Stomach (tissue), 19 donors: ENCODE measurements at places on chromosomes 5 and 9.

DNA sequence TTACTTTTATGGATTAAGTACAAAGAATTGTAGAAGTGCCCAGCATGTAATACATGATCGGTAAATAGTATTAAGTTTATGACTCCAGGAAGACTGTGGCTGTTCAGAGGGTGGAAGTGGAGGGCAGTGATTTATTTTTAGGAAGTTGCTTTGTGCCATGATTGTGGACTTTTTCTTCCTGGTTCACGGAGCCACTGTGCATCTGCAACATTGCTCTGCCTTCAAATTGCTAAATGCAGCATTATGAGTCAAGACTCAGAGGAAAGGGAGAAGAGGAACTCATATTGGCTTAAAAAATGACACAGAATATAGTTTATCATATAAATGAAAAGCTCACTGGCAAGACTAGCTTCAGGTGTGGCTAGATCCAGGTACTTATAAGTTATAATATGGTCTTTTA lies 301.5 kb downstream of the KCTD16 start:
- no peak for DNase-seq

GRCh38 chr5:10457682-10458574 lies 16.2 kb downstream of the ROPN1L start:
- DNase-seq, result peak; percentile 70

- no peak for DNase-seq
Observed at GRCh38 chr5:114678778-114679177, 316.9 kb downstream of the KCNN2 start.

- peak; percentile 67 for DNase-seq
Observed at GRCh38 chr9:121698627-121699570, 47.5 kb downstream of the DAB2IP start.

DNA sequence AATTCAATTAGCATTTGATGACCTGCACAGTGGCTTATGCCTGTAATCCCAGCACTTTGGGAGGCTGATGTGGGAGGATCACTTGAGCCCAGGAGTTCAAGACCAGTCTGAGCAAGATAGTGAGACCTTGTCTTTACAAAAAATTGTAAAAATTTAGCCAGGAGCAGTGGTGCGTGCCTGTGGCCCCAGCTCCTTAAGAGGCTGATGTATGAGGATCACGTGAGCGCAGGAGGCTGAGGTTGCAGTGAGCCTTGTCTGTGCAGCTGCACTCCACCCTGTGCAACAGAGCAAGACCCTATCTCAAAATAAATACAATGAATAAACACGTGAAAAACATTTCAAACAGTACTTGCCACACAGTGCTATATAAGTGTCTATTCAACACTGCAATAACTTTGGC lies 4.2 kb downstream of the ABCA1 start:
- DNase-seq, result no peak

DNA sequence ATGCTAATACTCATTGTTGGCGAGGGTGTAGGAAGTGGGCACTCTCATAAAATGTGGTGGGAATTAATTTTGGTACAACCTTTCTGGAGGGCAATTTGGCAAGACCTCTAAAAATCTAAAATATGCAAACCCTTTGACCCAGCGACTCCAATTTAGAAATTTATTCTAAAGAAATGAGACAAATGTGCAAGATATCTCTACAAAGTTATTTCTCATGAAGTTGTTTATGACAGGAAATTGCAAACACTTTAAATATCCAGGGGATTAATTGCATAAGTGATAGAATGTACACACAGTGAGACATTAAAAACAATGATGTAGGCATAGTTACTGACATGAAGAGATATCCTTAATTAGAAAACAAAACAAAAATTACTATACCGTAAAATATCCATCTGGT lies 246.3 kb upstream of the MAP3K1 start:
- DNase-seq, result no peak

- no peak for DNase-seq
Observed at GRCh38 chr9:130443840-130444492, 795 bp upstream of the ASS1 start.

DNA sequence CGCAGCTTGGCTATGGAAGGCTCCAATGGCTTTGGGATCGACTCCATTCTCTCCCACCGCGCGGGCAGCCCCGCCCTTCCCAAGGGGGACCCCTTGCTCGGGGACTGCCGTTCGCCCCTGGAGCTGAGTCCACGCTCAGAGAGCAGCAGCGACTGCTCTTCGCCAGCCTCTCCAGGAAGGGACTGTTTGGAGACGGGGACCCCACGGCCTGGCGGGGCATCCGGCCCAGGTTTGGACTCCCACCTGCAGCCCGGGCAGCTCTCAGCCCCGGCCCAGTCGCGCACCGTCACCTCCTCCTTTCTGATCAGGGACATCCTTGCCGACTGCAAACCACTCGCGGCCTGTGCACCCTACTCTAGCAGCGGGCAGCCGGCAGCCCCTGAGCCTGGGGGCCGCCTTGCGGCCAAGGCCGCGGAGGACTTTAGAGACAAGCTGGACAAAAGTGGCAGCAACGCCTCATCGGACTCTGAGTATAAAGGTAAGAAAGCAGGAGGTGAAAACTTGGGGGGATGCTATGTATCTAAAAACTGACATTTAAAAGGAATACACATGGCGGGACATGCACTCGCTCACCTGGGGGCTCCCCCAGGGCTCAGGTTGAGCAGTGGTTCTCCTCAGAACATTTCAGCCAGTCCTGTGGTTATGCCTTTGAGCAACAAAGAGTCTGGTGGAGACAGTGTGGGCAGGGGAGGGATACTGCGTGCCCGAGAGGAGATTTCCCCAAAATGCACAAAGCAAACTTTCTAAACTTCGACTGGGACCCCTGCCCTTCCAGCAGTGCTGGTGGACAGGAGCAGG lies 579 bp downstream of the BARHL1 start:
- DNase-seq, result no peak

DNA sequence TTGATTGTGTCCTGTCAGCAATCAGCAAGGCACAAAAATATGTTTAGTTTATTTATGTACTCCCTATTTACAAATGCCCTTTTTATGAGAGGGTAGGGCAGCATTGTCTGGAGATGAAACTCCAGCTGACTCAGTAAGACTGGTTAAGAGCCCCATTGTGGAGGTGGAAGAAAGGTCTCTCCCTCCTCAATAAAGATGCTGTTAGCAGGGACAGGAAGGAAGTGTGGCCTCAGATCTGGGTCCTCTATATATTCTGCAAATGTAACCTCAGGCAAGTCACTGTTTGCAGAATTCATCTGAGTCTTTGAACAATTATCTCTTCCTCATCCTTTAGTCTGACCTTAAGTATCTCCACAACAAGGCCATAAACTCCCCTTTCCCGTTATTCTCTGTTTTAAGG lies 48.3 kb upstream of the TRAF1 start:
- DNase-seq, result no peak

DNA sequence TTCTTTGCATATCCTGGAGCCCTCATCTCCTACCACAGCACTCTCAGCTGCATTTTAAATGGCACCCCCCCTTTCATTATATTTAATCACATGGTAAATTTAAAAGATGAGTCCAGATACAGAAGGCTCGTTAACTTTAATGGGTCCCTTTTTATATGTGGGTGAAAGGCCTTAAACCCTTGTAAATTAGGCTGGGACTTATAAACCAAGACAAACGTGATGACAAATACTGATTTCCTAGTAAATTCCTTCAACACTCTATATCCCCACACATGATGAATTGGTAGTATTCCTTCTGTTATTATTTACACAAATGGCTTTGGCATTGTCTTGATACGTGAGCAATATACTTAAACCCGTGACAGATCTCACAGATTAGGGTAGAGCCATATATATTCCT lies 210.6 kb downstream of the CAAP1 start:
- DNase-seq, result no peak

DNA sequence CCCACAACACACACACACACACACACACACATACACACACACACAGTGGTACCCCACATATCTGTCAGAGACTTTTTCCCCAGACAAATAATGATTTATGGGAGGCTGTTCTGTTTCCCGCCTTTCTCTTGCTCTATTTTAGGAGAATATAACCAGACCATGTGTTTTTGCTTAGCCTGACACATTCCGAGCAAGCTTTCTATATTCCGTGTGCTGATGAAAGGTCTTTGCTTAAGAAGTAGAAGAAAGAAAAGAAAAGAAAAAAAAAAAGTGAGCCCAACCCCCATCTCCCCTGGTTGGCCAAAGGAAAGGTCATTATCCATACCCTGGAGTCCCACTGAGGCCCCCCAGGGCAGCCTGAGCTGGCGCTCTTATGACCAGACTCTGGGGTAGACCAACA lies 338.6 kb downstream of the SLIT3 start:
- DNase-seq, result no peak

- no peak for DNase-seq
Observed at GRCh38 chr5:66197764-66198405, 53.8 kb downstream of the SREK1 start.

- no peak for DNase-seq
Observed at GRCh38 chr9:22170556-22170955, 161.5 kb upstream of the CDKN2B start.

- DNase-seq, result no peak
Observed at GRCh38 chr9:16879416-16879815, 8.9 kb upstream of the BNC2 start.

DNA sequence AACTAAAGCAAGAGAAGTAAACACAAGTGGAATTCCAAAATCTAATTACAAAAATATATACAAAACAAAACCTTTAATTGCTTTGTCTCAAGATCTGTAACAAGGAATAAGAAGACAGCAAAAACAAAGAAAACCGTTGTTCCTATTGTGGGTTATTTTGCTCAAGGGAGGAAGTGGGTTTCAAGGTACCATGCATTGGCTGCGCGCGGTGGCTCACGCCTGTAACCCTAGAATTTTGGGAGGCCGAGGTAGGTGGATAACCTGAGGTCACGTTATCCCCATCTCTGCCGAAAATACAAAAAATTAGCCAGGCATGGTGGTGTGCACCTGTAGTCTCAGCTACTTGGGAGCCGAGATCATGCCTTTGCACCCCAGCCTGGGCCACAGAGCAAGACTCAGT lies 12.1 kb upstream of the IQGAP2 start:
- DNase-seq, result no peak

GRCh38 chr5:131279204-131279603 lies 15.4 kb downstream of the CDC42SE2 start:
- no peak for DNase-seq

DNA sequence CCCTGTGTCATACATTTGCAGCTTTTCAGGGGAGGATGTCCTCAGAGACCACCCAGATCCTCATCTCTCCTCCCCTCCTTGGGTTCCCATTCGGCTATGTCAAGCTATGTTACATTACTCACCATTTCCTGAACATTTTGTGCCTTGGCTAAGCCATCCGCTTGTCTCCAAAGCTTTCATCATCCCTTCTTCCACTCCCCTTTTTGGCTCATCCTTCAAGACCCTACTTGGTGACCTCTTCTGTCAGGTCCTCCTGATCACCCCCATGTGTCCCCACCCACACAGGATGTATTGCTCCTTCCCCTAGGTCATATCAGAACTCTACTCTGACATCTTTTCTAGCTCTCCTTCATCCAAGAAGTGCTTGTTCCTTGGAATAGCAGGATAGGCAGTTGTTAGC lies 81.8 kb downstream of the BOD1 start:
- DNase-seq, result no peak

- no peak for DNase-seq
Observed at GRCh38 chr5:127572930-127573329, 55.5 kb downstream of the PRRC1 start.

DNA sequence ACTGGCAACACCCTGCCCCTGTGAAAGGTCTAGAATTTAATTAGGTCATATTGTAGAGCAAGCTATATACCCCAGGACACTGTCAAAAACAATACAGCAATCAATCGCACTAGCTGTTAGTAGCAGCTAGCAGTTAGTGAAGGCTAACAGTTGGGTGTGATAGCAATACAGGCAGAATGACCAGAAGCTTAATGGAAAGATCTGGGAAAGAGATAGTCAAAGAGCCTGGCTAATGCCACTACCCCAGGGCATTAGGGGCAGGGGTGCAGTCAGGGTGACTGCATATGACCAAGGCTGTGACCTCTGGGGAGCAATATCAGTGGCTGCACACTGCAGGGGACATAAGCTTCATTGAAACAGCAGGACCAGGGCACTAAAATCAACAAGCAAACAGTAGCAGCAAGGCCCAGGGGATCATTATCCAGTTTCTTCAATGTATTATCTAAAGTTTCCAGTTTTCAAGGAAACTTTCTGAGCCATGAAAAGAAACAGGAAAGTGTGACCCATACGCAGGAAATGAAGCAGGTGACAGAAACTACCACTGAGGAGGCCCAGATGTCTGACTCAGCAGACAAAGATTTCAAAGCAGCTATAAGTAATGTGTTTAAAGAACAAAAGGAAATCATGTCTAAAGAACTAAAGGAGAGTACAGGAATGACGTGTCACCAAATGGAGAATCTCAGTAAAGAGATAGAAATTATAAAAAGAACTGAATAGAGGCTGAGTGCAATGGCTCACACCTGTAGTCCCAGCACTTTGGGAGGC lies 82.4 kb downstream of the ZNF354C start:
- peak; percentile 28 for DNase-seq

DNA sequence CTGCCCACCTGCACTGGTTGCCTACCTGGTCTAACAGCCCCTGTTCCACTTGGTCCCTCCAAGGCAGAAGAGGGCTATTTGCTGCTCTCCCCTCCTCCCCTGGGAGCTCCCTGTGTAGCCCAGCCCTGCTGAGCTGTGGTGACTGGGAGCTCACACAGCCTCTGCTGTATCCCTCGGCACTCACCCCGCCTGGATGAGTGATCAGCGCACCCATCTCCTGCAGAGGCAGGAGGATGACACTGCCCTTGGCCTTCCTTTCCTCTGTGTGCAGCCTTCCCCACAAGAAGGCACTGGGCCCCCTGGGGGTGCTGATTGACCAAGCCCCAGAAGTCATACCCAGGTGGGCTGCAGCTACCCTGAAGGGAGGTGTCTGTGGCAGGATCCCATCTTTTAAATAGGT lies 134.2 kb downstream of the ADAMTS2 start:
- DNase-seq, result no peak

GRCh38 chr9:135296735-135297455 lies 182.7 kb upstream of the PPP1R26 start:
- DNase-seq, result no peak

DNA sequence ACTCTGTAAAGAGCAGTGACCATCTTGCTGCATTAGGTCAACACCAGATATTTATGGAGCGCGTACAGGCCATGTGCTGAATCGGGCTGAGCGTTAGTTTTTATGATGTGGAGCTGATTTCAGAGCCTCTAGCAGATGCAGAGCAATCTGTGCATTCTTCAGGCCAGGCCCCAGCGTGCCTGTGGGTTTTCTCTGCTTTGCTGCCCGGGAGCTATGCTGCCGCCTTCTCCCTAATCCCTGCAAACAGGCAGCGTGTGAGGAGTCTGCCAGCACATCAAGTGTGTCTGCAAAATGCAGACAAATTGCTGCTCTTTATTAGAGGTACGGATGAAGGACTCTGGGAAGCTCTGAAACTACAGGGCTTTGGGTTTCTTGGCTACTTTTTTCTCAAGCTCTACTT lies 170.0 kb downstream of the NTRK2 start:
- peak; percentile 33 for DNase-seq
